GDM1 (cell line): ENCODE measurements at places on chromosomes 3 and 15.

GRCh38 chr3:64505419-64505818 lies 182.4 kb downstream of the ADAMTS9 start:
- DNase-seq, result peak; percentile 7

- no peak for DNase-seq
These were observed 183.9 kb downstream of the PDCD6IP start for GRCh38 chr3:33982269-33982798.

DNA sequence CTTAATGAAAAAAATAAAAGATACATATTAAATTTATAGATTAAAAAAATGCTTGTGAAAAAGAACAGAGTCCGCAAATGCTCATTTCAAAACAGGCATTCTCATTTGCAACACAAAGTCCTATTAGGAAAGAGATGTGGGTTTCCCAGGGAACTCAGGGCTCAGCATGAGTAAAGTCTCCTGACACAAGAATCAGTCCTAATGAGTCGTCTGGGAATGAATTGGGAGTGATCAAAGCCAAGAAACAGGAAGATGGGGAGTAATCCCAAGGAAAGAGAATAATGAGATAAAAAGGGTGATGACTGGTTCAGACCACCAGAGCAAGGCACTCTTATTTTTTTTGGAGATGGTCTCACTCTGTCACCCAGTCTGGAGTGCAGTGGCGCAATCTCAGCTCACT lies 443.7 kb downstream of the NR2F2 start:
- DNase-seq, result no peak

DNA sequence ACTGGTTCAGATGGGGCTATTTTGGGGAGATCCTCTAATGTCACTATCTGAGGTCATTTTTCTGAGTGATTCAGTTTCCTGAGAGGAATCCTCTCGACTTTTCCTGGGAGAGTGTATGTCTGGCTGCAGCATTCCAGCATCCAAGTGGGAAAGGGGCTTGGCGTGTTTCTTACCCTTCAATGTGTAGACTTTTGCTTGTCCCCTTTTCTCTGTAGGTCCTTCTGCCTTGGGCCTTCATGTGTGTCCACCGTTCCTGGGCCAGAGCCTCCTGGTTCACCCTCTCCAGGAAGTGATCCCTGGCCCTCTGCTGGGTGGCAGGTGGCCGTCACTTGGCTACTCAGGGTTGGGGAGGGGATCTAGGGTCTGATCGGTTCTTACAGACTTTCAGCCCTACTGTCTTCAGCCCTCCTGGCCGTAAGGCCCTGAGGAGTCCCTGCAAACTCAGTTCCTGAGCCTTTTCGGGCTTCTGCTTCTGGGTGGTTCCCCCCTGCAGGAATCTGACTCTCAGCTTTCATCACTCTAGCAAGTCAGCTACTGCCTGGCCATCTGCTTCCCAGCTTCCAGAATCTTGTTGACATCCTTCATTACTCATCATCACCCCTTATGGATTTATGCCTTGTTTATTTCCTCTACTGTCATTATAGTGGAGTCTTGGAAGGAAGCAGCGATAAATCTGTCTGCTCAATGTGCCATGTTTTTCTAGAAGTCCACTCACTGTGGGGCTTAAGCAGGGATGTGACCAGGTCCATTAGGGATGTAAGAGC lies 36.5 kb downstream of the GOLGA6L10 start:
- DNase-seq, result no peak

GRCh38 chr3:155391551-155391958 lies 98.1 kb upstream of the STRIT1 start:
- DNase-seq, result no peak

GRCh38 chr3:58766587-58767282 lies 100.2 kb upstream of the FAM3D start:
- no peak for DNase-seq

DNA sequence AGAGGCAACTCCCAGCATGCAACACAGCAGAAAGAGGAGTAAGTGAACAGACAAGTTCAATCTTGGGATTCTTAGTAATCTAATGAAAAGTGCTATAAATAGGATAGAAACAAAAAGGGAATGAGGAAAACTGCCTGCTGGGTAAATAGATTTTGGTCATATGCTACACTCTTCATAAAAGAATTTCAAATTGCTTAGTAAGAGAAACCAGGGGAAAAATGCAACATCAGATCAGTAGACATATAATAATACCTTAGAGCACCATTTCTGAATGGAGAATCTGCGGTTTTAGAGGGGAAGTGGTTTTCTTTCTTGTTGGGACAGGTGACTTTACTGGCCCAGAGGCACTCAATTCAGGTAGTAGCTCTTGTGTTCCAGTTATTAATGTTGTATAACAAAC lies 13.4 kb upstream of the TBC1D5 start:
- no peak for DNase-seq

GRCh38 chr15:101676921-101677329 lies 24.7 kb upstream of the TM2D3 start:
- no peak for DNase-seq

DNA sequence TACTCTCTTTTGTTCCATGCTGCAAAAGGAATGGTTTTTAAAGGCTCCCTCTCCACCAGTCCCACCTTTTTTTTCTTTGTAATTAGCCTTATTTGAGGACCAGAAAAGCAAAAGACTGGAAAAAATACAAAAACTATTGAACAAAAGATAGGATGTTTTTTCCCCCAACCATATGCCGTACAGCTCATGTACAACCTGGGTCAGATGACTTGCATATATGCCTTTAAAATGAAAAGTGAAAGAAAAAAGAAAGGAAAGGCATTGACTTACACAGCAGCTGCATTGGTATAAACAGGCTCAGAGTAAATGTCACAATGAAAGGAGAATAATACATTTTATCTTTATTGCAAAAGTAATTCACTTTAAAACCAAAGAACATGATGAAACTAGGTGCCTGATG lies 69.5 kb upstream of the CMC1 start:
- no peak for DNase-seq

- DNase-seq, result no peak
These were observed 60.8 kb upstream of the SKIL start for GRCh38 chr3:170296703-170297102.

- no peak for DNase-seq
These were observed 25.6 kb upstream of the KBTBD12 start for GRCh38 chr3:127889461-127889863.

DNA sequence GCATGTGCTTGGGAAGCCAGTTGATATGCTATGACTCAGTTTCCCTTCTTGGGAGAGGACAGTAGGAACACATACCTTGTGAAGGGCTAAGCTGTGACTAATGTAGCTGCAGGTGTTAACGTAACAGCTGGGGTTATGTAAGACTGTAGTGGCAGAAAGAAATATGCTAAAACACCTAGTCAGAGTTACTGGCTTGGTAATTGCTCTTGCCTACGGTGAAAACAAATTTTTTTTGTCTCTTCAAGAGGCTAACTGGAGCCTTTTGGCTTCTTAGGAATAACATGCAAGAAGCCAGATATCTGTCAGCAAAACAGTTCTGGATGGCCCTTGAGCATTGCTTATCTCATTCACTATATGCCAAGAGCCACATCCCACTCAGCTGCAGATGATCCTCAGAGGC lies 1.4 kb downstream of the MAPKBP1 start:
- DNase-seq, result no peak

DNA sequence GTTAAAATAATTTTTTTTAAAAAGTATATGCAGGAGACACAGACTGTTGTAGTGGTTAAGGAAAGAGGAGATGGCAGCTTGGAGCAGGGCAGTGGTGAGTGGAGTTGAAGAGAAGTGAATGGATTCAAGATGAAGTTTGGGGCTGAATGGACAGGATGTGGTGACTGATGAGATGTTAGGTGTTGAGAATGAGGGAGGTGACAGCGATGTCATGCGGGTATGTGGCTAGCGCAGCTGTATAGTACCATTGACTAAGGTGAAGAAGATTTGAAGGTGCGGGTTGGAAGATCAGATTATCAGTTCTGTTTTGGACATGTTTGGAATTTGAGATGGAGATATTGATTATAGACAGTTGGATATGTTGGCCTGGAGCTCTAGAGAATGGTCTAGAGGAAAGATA lies 20.1 kb downstream of the FBXO22 start:
- DNase-seq, result no peak

- no peak for DNase-seq
These were observed 3.0 kb downstream of the SNUPN start for GRCh38 chr15:75622505-75622904.

- DNase-seq, result no peak
These were observed 150.2 kb downstream of the KLF13 start for GRCh38 chr15:31476866-31477265.

DNA sequence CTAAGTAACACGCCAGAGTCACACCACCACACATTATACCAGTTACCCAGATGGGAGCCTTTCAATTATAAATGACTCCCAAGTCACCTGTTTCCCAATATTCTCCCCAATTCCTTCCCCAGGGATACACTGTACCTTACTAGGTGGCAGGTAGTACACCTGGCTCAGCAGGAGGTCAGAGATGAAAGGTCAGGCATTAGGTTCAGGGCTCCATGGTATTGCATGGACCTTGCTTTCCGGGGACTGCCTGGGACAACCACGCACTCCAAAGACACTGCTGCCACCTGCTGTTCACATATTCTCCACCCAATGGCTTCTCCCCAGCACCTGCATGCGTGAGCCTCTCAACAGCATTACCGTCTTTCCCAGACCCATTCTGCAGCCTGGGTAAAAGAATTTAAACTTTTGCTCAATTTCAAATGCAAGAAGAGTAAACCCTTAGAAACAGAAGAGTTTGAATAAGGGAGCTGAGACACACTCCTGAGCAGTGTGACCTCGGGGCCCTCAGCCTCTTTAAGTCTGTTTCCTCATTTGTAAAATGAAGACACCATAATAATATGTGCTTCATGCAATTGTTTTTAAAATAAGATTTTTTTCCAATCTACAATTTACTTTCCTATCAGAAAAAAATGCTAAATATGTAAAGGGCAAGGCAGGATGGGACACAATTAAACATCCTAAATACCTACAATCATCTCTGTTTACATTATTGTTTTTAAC lies 28.0 kb upstream of the LACTB start:
- peak; percentile 56 for DNase-seq

DNA sequence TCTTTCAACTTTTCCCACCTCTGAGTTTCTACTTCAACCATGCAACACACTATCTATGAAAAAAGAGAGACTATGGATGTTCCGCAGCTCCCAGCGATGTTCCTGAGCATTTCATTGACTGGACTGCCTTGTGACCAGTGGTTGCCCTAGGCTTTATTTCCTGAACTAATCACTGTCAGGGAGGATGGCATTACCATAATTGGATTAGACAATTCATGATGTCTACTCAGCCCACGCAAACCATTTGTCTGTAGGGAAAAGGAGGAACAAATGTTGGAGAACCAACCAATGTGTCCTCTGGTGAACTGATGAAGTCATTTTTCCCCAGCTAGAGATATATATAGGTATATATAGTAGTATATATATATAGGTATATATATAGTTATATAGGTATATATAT lies 229.3 kb upstream of the MCTP2 start:
- DNase-seq, result no peak

- DNase-seq, result no peak
These were observed 264.7 kb downstream of the RBMS3 start for GRCh38 chr3:29545615-29546014.

DNA sequence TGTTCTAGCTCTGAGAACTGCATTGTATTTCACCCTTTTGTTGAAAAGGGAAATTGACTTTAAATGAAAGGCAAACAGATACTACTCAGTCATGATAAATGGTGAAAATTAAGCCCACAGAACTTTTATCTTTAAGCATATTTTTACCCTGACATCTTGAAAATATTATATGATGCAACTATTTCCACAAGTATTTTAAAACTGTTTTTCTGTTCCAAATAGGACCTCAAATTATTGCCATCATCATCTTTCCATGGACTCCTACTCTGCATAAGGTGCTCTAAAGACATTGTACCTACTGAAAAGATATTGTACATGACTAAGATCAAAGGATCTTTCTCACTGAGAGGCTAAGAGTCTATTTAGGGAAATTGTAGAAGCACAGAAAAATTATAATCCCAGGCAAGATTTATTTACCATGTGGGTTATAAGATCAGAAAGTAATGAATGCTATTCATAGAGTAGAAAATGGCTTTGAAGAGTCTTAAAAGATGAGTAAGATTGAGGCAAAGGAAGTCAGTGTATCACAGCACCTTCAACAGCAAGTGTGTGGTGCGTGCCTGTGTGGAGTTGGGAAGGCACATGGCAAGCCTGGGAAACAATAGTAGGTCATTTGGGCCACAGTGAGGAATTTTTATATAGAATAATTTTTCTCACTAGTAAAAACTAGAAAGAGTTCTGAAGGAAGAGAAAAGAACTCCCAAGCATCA lies 68.8 kb downstream of the VGLL3 start:
- DNase-seq, result no peak

GRCh38 chr15:62777671-62778070 lies 264.9 kb upstream of the TPM1 start:
- DNase-seq, result no peak

GRCh38 chr3:180184816-180185215 lies 148.1 kb upstream of the PEX5L start:
- no peak for DNase-seq

DNA sequence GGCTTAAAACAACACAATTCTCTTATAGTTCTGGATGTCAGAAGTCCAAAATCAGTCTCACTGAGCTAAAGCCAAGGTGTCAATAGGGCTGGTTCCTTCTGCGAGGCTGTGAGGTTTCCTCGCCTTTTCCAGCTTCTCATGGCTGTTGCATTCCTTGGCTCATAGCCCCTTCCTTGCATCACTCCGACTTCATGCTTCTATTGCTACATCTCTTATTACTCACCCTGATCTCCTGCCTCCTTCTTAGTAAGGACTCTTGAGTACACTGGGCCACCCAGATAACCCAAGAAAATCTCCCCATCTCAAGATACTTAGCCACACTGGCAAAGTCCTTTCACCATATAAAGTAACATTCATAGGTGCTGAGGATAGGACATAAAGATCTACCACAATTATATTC lies 193.9 kb downstream of the ADAMTS17 start:
- DNase-seq, result no peak
